Left hindlimb (tissue), 1 donor: ENCODE measurements at places on chromosomes 6 and 20.

DNA sequence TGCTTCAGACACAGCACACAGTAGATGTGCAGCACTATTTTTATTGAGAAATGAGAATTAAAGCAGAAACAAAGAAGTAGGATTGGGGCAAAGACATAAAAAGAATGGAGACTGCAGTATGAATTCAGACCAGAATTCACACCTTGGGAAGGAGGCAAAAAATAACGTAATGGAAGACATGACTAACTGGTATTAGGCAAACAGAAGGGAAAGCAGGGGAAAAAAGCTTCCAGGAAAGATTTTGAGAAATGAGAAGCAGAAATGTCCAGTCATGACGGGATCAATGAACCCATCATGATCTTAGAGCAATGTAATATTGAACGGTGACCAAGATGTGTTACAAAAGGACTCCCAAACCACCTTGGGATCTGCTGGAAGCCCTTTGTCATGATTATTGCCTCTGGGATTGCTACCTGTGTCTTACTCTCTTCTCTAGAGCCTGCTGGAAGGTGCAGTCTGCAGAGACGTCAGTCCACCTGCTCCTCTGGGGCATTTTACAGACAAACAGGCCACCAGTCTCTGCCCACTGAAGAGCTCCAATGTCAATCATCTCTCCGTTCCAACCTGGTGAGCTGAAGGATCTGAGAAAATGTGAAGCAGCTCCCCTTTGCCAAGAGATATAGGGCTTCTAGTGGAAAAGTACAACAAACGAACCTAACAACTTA is 8.7 kb downstream of the NUDT3 start:
- DNase-seq, result no peak

GRCh38 chr20:673603-674001 is 2.0 kb downstream of the SCRT2 start:
- no peak for DNase-seq

- DNase-seq, result peak; percentile 75
Measured at GRCh38 chr6:143397227-143398222, 53.0 kb downstream of the ADAT2 start.

DNA sequence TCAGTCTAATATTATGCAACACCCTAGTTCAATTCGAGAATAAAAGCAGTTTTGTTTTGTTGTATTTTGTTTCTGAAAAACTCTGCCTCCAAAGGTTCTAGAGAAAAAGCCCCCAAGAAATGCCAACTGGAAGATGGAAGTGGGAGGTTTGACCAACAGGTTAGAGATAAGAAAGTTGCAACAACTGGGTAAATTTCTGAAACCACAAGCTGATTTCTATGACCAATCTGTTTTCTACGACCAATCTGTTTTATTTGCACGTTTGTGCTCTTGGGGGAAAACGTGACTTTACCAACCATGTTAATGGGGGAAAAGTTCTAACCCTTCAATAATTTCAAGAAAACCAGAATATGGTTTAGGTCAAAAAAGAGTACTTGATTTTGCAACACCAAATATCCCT is 173.2 kb downstream of the PDE7B start:
- no peak for DNase-seq

- no peak for DNase-seq
Measured at GRCh38 chr20:11952639-11953038, 34.9 kb downstream of the BTBD3 start.

GRCh38 chr20:63850689-63851547 is 10.4 kb upstream of the ABHD16B start:
- DNase-seq, result peak; percentile 10

DNA sequence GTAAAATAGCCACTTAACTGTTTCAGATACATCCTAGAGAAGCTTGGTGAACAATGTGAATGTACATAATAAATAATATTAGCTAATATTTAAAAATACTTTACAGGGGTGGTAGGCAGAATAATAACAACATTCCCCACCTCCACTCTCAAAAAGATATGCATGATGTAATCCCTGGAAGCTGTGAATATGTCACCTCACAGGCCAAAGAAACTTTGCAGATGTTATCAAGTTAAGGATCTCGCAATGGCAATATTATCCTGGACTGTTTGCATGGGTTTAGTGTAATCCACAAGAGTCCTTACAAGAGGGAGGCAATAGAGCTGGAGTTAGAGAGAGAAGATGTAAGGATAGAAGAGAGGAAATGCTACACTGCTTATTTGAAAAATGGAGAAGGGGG is 7.0 kb upstream of the PTPRK start:
- DNase-seq, result no peak

DNA sequence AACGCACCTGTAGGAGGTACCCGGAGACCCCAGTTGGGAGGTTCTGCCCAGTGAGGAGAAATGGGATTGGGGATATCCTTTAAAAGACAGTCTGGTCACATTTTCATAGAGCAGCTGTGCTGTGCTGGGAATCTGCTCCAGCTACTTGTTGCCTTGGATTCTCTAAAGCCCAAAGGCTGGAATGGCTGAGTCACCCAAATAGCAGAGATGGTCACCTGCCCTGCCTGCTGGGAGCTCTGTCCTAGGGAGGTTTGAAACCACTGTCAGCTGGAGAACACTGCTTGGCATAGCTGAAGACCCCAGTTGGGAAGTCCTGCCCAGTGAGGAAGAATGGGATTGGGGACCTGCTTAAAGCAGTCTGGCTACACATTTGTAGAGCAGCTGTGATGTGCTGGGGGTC is 34.8 kb upstream of the TFB1M start:
- DNase-seq, result no peak

- no peak for DNase-seq
Measured at GRCh38 chr6:85556992-85557668, 36.5 kb downstream of the SNX14 start.

- no peak for DNase-seq
Measured at GRCh38 chr6:111722179-111722731, 116.6 kb upstream of the TRAF3IP2 start.

DNA sequence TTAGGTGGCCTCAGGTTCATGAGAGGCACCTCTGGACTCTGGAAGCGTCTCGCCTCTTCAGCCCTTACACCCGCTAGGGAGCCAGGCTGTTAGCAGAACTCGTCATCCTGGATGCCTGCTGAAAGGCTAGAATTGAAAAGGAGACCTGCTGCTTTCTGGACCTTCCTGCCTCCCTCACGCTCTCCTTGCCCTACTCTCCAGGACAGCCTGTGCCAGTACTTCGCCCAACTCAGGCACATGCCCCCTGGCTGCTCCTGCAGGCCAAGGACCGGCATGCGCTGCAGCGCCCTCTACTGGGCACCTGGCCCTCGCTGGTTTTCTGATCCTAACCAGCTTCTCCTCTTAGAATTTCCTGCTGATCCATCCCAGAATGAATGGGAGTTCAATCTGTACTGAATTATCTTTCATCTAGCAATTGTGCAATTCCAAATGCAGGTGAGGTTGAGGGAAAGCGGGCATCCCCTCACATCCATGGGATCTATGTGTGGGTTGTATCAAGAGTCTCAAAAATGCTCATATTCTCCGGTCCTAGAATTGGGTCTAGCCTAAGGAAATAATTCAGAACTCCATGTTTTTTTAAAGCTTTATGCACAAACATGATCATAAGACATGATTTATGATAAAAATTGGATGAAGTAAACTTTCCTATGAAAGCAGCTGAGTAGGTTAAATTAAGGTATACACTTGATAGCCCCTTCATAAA is 78.0 kb downstream of the PTPN1 start:
- DNase-seq, result no peak

DNA sequence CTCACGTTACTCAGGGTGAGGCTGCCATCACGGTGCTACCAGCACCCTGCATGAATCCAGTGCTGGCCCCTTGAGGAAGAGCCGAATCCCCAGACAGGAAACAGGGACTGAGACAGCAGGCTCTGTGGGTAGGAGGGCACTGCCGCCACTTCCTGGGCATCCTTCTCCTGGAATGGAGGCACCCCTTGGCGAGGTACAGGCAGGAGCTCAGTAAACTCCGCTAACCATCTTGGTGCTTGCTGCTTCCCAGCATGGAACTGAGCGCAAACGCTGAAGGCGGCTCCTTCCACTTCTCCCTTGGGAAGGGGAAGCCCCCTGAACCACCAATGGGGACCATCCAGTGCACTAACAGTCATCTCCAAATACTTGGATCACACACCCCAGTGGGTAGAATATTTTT is 13.5 kb upstream of the CCDC167 start:
- DNase-seq, result no peak

DNA sequence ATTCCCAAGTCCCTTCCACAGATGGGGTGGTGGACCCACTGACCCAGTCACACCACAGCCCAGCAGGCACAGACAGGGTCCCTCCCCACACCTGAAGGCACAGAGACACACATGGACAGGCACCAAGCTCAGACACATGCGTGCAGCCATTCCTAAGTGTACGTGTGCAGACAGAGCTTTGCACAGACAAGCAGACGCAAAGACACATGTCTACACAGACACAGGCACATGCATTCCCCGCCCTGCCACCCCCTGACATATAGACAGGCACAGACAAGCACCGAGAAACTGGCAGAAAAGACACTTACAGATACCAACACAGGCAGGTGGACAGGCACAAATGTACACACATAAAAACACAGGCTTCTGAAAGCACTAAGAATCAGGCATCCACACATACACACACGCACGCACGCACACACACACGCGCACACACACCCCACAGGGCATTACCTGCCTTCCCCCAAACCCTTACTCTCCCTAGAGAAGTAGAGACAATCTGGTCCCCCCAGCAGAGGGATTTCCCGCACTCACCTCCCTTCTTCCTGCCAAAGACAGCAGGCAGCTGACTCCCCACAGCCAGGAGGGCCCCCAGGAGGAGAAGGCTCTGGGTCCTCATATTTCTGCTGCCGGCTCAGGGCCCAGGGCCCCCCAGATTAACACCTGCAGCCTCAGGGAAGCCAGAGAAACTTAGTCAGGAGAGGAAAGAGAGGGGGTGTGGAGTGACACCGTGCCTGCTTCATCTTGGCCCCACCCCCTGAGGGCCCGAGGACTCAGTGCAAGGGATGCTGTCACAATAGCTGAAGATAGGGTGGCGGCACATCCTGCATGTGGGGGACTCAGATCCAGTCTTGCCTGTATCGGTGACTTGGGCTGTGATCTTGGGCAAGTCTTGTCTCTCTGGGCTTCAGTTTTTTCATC is at the start of gene WFDC5:
Gene WFDC5, minus strand, starts transcription at position 710 of the 921 bp plus-strand sequence. Its CDS starts 91 bp downstream, at position 619.
- DNase-seq, result no peak

DNA sequence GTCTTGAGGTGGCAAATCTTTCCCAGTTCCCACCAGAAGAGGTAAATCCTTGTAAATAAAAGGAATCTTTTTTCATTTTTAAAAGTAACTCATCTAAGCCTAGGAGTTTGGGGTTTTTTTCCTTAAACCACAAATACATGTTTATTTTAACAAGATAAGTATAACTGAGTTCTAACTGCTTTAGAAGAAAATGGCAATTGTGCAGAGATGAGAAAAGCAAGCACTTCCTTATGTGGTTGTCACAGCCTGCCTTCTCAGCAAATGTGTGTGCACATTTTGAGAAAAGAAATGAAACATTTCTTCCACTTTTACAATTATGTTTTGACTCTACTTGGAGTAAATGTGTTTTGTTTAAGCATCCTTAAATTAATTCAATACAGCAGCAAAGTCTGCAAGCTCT is 17.7 kb downstream of the HCK start:
- no peak for DNase-seq

GRCh38 chr20:57223648-57224489 is 42.6 kb downstream of the BMP7 start:
- DNase-seq, result peak; percentile 78

- DNase-seq, result no peak
Measured at GRCh38 chr20:55070001-55070400, 594.6 kb downstream of the DOK5 start.

- DNase-seq, result no peak
Measured at GRCh38 chr6:154370545-154370944, 13.9 kb upstream of the IPCEF1 start.

GRCh38 chr6:17490724-17491123 is 97.3 kb downstream of the CAP2 start:
- DNase-seq, result no peak
